NCI-H2227 treated with DMSO at 0.1 percent for 48 hours (cell line): ENCODE measurements at places on chromosomes 11 and 22.

GRCh38 chr11:45692808-45693453 is 27.5 kb upstream of the CHST1 start:
- DNase-seq: no peak

GRCh38 chr11:97557399-97557798 is 1167.6 kb downstream of the JRKL start:
- no peak for DNase-seq

- DNase-seq: no peak
Measured at GRCh38 chr22:29458551-29458950, 20.2 kb downstream of the RFPL1 start.

- DNase-seq: no peak
Measured at GRCh38 chr11:724778-725386, 18.9 kb downstream of the EPS8L2 start.

GRCh38 chr11:58922479-58922878 is 16.8 kb upstream of the GLYATL1 start:
- DNase-seq: no peak
